ENCODE measurements at places on chromosomes 6 and 20.

DNA sequence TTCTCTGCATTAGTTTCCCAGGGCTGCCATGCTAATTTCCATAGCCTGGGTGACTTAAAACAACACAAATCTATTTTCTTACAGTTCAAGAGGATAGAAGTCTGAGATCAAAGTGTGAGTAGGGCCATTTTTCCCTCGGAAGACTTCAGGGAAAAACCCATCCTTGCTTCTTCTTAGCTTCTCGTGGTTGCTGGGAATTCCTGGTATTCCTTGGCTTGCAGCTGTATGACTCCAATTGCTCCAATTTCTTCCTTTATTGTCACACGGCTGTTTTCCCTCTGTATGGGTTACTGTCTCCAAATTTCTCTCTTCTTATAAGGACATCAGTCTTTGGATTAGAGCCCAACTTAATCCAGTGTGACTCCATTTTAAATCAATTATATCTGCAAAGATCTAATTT lies 128.4 kb upstream of the JAG1 start:
- DNase-seq: peak; percentile 78

GRCh38 chr6:18209539-18210197 lies 54.4 kb downstream of the KDM1B start:
- DNase-seq: no peak

DNA sequence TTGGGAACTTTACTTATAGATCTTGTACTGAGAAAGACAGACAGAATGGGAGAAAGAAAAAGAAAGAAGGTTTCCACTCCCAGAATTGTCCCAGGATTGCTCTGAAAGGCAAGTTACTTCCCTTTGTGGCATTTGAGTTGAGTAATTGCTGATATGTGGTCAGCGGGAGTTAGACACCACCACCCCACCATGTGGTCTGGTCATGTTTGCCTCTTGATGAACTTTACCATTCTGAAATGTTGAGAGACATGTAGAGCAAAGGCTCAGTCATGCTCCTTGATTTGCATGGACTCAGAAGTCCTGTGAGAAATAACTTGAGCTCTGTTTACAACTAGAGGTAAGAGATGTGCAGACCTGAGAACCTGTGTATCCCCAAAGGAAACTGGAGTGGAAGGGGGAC lies 17.1 kb downstream of the TCF21 start:
- DNase-seq: no peak

- DNase-seq: peak; percentile 80
Measured at GRCh38 chr6:53441761-53442160, 93.0 kb upstream of the ELOVL5 start.

DNA sequence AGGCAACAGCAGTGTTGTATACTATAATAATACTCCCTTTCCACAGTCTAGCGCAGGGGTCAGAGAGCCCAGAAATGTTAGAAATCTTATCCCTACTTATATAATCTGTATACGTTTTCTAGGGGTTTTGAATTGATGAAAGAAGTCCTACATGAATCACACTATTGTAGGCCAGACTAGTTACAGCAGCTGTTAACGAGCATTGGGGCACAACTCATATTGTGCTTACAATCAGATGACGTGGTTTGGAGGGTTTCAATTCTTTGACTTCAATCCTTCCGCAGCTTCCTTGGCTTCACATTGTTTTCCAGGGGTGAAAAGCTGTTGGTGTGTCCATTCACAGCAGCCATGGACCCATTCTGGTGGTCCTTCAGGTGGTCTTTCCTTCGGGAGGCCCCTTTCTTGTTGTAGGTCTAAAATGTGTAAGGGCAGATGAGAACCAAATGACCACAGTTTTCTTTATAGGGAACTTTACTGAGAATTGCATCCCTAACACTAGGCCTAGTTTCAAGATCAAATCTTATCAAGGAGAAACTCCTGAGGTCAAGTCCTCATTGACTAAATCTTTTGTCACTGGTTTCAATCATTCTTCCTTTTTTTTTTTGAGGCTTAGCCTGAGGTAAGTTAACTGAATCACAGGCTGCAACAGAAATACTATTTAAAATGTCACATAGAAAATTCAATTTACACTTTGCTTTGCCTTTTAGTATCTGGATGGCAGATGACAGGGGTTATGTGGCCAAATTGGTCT lies 79.7 kb downstream of the ELOVL5 start:
- no peak for DNase-seq

DNA sequence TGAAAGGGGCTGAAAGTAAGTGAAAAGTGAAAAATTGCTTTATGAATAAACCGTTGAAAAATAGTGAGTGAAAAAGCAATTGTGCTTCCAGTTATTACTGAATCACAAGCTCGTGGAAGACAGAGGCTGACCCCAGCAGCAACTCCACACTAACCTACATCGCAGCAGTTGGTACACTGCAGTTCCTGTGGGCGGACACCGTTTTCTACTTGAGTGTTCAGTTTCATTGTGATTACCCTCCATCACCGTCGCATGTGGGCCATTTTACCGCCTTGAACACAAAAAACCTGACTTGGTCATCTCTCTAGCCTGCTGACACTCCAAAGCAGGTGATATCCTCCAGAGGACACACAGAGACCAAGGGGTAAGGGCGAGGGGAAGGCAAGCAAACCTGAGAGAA lies 28.4 kb downstream of the PRDM1 start:
- DNase-seq: no peak

GRCh38 chr20:32636821-32637220 lies 36.9 kb downstream of the C20orf203 start:
- DNase-seq: no peak

DNA sequence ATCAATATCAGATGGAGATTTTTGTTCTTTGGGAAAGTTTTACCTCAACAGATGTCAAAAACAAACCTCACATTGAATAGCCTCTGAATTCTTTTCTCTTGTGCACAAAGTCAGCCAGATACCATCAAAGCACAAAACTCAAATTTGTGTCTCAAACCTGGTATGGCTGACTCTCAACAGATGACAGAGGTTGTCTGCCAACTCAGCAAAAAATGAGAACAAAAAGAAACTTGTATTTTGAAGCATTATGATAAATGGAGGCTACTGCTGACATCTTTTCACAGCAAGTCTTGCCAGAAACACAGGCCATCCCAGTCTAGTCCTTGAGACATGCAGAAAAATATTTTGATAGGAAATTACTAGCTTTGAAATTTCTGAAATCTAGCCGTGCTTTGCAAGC lies 79.8 kb downstream of the KIF16B start:
- no peak for DNase-seq

GRCh38 chr6:89372506-89372901 lies 20.0 kb upstream of the UBE2J1 start:
- no peak for DNase-seq

GRCh38 chr20:38034961-38035360 lies 1.4 kb downstream of the RPRD1B start:
- no peak for DNase-seq

GRCh38 chr6:105850261-105851112 lies 235.6 kb upstream of the PRDM1 start:
- no peak for DNase-seq

- no peak for DNase-seq
Measured at GRCh38 chr6:142627474-142627873, 317.5 kb downstream of the HIVEP2 start.

GRCh38 chr6:40733770-40734396 lies 146.7 kb upstream of the LRFN2 start:
- DNase-seq: no peak

DNA sequence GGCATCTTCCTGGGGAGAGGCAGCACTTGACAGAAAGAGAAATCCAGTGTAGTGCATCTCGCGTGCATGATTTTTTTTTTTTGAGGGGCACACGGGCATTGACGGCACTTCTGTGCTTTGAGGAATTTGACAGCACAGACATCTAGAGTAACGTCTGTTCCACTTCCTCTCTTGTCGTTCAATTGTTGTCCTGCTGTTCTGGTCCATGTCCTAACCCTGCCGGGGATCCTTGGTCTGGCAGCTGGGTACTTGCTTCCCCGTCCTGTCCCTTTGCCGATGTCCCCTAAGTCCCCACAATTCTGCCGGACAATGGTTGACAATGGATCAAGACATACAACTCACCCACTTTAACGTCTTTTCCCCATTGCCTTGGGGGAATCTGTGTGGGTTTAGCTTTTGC lies 46.0 kb upstream of the NAA20 start:
- no peak for DNase-seq

GRCh38 chr20:46062621-46063020 lies 27.1 kb downstream of the NCOA5 start:
- DNase-seq: no peak

- DNase-seq: no peak
Measured at GRCh38 chr20:10240655-10241054, 22.0 kb downstream of the SNAP25 start.

DNA sequence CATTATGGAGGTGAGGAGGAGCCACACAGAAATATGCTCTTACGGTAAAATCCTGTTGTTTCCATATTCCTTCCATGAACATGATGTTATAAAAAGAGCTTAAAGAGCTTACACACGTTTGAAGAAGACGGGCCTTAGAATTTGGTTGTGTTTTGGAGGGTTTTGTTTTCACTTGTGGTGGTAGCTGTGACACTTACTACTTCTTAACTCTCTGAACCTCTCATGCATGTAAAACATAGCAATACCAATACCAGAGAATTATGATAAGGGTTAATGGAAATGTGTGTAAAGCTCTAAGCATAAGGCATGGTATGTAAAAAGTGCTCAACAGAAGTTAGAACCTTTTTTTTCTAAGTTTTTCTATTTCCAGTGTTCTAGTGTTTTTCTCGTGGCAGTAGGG lies 256.1 kb upstream of the KCNQ5 start:
- DNase-seq: no peak

GRCh38 chr6:82129797-82130196 lies 117.7 kb downstream of the IBTK start:
- DNase-seq: no peak

- no peak for DNase-seq
Measured at GRCh38 chr6:43377710-43378229, 8.3 kb upstream of the ZNF318 start.

DNA sequence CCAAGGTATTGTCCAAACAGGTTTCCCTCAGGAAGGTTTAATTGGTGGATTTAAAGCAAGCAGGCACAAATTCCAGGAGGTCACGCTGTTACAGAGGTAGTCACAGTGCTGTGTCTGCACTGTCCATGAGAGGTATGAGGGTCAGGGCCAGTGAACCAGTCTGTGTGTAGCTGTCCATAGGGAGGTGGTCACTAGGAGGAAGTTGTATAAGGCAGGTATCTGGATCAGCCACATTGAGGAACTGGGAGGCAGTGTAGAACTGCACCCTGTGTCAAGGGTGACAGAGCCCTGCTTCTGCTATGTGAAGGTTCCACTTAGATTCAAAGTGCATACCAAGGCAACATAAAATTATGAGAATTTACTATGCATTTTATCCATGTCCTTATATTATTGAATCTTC lies 73.3 kb downstream of the MAP3K4 start:
- DNase-seq: no peak

DNA sequence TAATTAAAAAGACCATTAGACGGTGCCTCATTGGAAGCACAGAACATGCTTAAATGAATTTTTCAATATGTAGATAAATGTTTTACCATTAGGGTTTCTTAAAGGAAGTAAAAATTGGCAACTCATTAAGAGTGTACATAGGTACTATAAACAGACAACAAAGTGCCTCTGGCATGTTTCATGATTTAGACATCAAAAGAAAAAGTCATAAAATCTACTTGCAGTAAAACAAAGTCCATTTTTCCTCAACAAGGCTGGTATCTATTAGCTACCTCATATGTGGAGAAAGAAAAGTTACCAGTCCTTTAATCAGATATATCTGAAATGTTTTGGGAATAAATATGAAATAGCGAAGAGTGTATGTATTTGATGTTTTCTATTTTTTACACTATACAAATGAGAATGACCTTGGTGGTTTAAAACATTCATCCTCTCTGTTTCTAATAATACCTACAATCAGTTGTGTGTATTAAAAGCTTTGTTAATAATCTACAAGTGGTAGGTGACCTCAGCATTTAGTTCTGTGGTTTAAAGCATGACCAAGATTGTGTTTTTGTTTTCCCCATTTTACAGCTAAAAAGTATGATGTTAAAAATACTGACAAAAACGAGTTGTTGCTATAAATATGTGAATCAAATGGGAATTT lies 87.5 kb downstream of the HDGFL1 start:
- DNase-seq: no peak

- no peak for DNase-seq
Measured at GRCh38 chr6:22247916-22248482, 48.8 kb downstream of the PRL start.

DNA sequence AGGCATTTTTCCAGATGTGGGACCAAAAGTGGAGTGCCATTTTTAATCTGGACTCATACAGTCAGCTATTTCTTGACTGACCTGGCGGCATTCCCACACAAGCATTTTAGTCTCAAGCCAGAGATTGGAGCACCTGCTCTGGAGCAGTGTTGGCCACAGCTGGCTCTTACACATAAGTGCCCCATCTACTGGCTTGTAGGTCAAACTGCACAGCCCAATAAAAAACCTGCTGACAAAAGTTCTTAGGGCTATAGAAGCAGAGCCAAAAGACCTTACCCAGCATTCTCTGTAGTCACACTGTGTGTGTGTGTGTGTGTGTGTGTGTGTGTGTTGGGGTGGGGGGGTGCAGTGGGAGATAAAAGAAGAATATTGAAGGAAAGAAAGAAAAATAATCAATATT lies 38.6 kb upstream of the SENP6 start:
- DNase-seq: peak; percentile 35

GRCh38 chr6:108434222-108434621 lies 126.5 kb upstream of the FOXO3 start:
- no peak for DNase-seq
